Left cardiac atrium (tissue), 4 donors: ENCODE measurements at places on chromosomes 3 and 15. TPM values are rescaled to one million over a fixed set of nuclear protein-coding genes. Genes with fewer than 3 reads are reported as not detected.

Gene GYG1
- 104 TPM for total RNA-seq

Gene OGG1
- 11.8 TPM for total RNA-seq

Gene IL5RA
- total RNA-seq = 0.81 TPM

Gene OR5K3
- total RNA-seq = not detected

- no peak for DNase-seq
Observed at GRCh38 chr15:91924183-91924582, 70.7 kb downstream of the SLCO3A1 start.

DNA sequence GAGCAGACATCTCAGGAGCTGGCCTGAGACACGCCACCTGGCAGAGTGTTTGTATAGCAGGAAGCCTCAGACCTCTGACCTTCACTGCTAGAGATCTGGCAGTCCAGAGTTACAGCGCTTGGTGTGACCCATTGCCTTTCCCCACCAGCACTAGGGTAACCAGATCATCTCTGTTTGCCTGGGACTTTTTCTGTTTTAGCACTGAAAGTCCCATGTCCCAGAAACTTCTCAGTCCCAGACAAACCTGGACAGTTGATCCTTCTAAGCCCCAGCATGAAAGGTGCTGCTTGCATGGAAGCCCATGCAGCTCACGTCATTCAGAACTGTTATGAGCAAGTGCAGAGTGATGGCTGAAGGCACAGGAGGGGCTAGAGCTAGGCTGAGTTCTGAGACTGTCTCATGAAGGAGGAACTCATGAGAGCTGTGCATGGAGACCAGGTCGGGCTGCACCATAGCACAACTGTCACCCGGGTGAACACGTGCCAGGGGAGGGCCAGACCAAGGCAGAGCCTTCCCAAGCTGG is 18.2 kb upstream of the AHSG start:
- DNase-seq = no peak
